Skin of body (tissue), 3 donors: ENCODE measurements at places on chromosomes 2 and 18. TPM values are rescaled to one million over a fixed set of nuclear protein-coding genes. Genes with fewer than 3 reads are reported as not detected.

GRCh38 chr2:213284105-213285090 lies at the start of gene SPAG16:
Gene SPAG16, plus strand, starts transcription at chr2:213284464.
- peak; percentile 96 for DNase-seq

The SULT1C4 gene
- 14.7 TPM for total RNA-seq

The SNTG2 gene
- total RNA-seq, result 5.2 TPM

The C2orf78 gene
- total RNA-seq, result not detected

The MC4R gene
- total RNA-seq, result not detected
